A549 treated with DMSO at 1 μM for 4 hours (cell line): ENCODE measurements at places on chromosomes 6 and 20. TPM values are rescaled to one million over a fixed set of nuclear protein-coding genes. Genes with fewer than 3 reads are reported as not detected.

Gene ZKSCAN8
- total RNA-seq: 4.6 to 7.3 TPM (median 6.5 TPM) in 5 replicates

Gene PRDM13
- 0.83 to 1.2 TPM (median 0.93 TPM) in 5 replicates for total RNA-seq

Gene PTPRA
- total RNA-seq: 31.2 to 39.3 TPM (median 38.3 TPM) in 5 replicates

Gene ULBP2
- 3.4 to 4.6 TPM (median 3.5 TPM) in 5 replicates for total RNA-seq

Gene PTK7
- total RNA-seq: 4.3 to 5.8 TPM (median 4.9 TPM) in 5 replicates

Gene TFAP2A
- 15.9 to 20.0 TPM (median 18.4 TPM) in 5 replicates for total RNA-seq

Gene RAET1G
- total RNA-seq: 7.5 to 12.2 TPM (median 10.3 TPM) in 5 replicates

Gene TRIM10
- total RNA-seq: not detected in 5 replicates

Gene CFAP61
- 0.26 to 0.70 TPM (median 0.39 TPM) in 4 of 5 replicates, not detected in the other for total RNA-seq

Gene ADGRF5
- total RNA-seq: not detected in 5 replicates

Gene ASIP
- total RNA-seq: not detected in 5 replicates

Gene INSM1
- total RNA-seq: not detected in 5 replicates

Gene BPI
- not detected in 5 replicates for total RNA-seq

Gene C6orf163
- total RNA-seq: 0.15 to 0.19 TPM (median 0.17 TPM) in 3 of 5 replicates, not detected in the others

Gene ADGRG6
- total RNA-seq: 40.6 to 62.5 TPM (median 56.6 TPM) in 5 replicates

Gene FBXL4
- 5.4 to 9.3 TPM (median 7.1 TPM) in 5 replicates for total RNA-seq

Gene BAK1
- total RNA-seq: 34.9 to 41.5 TPM (median 39.1 TPM) in 5 replicates

Gene SAMD3
- not detected in 5 replicates for total RNA-seq

Gene ULBP1
- total RNA-seq: 0.84 to 1.1 TPM (median 1.0 TPM) in 5 replicates

Gene HRH3
- not detected in 5 replicates for total RNA-seq

Gene EYA4
- 9.3 to 13.7 TPM (median 12.8 TPM) in 5 replicates for total RNA-seq

Gene STMND1
- total RNA-seq: not detected in 5 replicates

Gene PRSS16
- total RNA-seq: 2.5 to 4.0 TPM (median 3.3 TPM) in 5 replicates

Gene MAS1L
- not detected in 5 replicates for total RNA-seq

Gene MCHR2
- not detected in 5 replicates for total RNA-seq

Gene FAM210B
- 10.0 to 12.7 TPM (median 11.6 TPM) in 5 replicates for total RNA-seq

Gene SYCP2
- 0.18 to 0.81 TPM (median 0.37 TPM) in 5 replicates for total RNA-seq

Gene ITPR3
- 32.9 to 45.8 TPM (median 41.0 TPM) in 5 replicates for total RNA-seq

Gene COL9A1
- not detected in 5 replicates for total RNA-seq

Gene ZBTB12
- 3.5 to 5.5 TPM (median 4.8 TPM) in 5 replicates for total RNA-seq

Gene TOP1
- total RNA-seq: 67.9 to 83.3 TPM (median 75.2 TPM) in 5 replicates

Gene TTK
- total RNA-seq: 18.7 to 23.7 TPM (median 21.9 TPM) in 5 replicates

Gene MEI4
- not detected in 5 replicates for total RNA-seq

Gene BNIP5
- not detected in 5 replicates for total RNA-seq

Gene PREX1
- total RNA-seq: 10.2 to 13.5 TPM (median 11.3 TPM) in 5 replicates

Gene ENPP3
- total RNA-seq: not detected in 5 replicates

Gene HLA-DPA1
- 0.10 TPM in 1 of 5 replicates, not detected in the others for total RNA-seq

Gene TMEM244
- not detected in 5 replicates for total RNA-seq

Gene RIMS1
- not detected in 5 replicates for total RNA-seq

Gene BMP6
- total RNA-seq: 14.1 to 21.4 TPM (median 18.5 TPM) in 5 replicates

Gene PPP1R3G
- 1.1 to 1.7 TPM (median 1.3 TPM) in 5 replicates for total RNA-seq

Gene TMEM74B
- total RNA-seq: 3.6 to 4.7 TPM (median 3.9 TPM) in 5 replicates

Gene IL17F
- not detected in 5 replicates for total RNA-seq

Gene COL10A1
- not detected in 5 replicates for total RNA-seq

Gene CGAS
- 4.5 to 7.5 TPM (median 6.8 TPM) in 5 replicates for total RNA-seq

Gene TCF15
- not detected in 5 replicates for total RNA-seq

Gene RGS17
- 5.4 to 8.7 TPM (median 7.6 TPM) in 5 replicates for total RNA-seq

Gene ARFGEF2
- 13.6 to 18.2 TPM (median 16.5 TPM) in 5 replicates for total RNA-seq

Gene RIPPLY2
- total RNA-seq: 0.28 to 1.3 TPM (median 0.41 TPM) in 5 replicates
